Spleen (tissue), 13 donors: ENCODE measurements at places on chromosomes 11 and 22.

DNA sequence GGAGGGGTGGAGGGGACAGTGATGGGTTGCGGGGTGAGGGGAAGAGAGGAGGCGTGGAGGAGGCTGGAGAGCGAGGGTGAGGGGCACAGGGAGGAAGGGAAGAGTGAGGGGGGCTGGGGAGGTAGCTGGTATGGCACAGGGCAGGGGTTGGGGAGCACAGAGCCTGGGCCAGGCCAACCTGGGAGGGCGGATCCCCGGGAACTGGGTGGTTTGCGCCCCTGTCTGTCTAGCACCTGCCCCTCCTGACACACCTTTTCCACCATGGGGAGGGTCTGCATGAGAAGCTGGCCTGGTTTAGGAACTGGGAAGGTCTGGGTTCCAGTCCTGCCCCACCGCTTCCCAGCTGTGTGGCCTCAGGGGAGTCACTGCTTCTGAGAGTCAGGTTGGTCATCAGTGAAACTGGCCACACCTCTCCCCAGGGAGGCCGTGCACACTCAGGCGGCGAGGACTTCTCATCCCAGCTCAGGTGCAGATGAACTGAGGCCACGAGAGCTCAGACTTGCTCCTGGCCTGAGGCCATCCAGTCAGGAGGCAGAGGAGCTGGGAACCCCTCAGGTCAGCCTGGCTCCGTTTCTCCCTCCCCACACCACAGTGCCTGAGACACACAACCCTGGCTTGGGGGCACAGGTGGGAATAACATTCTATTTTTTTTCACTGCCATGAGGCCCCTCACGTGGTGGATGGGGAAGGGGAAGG is 95.6 kb downstream of the PHF21B start:
- peak; percentile 57 for DNase-seq

DNA sequence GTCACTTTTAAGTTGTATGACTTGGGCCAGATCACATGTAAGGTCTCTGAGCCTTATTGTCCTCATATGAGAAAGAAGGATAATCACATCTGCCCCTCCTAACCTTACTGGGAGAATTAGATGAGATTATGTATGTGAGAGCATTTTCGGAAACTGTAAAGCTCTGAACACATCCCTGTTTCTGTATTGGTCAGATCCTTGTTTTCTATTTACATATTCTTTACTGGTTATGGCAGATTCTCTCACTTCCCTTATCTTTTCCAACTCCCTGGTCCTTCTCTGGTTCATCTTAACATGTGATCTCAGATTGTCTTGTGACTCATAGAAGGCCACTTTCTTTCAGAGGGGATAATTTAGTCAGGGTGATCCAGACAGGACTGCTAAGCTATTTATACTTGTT is 41.8 kb downstream of the CCDC81 start:
- DNase-seq, result no peak

DNA sequence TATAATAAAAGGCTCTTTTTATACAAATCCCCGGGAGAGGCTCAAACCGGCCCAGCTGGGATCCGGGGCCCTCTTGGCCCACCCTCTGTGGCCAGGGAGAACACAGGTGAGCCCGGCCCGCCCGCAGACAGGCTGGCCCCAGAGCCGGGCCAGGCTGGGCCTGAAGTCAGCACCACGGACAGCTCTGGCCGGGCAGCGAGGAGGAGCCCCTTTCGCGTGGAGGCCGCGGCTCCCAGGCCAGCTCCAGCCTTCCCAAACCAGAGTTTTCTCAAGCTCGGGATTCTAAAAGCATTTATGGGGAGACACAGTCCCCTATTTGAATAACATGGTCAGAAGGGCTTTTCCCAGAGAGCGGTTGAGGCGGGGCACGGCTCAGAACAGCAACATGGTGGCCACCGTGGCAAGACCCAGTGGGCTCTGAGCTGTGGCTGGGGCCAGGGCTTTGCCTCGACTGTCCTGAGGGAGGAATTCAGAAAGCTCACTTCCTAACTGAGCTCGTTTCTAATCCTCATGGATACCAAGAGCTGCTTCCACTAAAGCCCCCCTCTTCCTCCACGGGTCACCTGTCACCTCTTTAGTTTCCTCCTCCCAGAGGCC is 115.4 kb downstream of the BRD1 start:
- DNase-seq, result peak; percentile 56

DNA sequence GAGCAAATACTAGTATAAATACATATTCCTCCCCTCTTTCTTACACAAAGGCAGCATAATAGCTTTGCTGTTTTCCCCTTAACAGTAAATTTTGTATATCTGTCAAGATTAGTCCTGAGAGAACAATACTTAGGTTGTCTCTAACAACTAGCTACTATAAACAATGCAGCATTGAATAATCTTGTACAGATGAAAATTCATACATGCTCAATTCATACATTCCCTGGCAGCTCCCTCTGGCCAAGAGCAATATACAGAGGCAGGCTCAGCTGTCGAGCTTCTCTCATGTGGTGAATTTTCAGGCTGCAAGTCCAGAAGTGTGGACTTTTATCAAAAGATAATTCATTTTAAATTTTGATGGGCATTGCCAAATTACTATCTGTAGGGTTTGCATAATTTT is 81.2 kb upstream of the PTH start:
- DNase-seq, result no peak

GRCh38 chr22:44426981-44427380 is 71.1 kb downstream of the RTL6 start:
- DNase-seq, result peak; percentile 22
